ENCODE measurements at places on chromosomes 6 and 20. TPM values are rescaled to one million over a fixed set of nuclear protein-coding genes. Genes with fewer than 3 reads are reported as not detected.

GRCh38 chr6:21666201-21666691 is 72.7 kb downstream of the SOX4 start:
- H3K27me3 ChIP-seq, result no peaks in the 10 kb centered on the region
- H3K27ac ChIP-seq, result peak overlapping the region; percentile 76
- peak overlapping the region; percentile 89 for H3K4me3 ChIP-seq
- DNase-seq, result peak; percentile 33

GRCh38 chr6:11025921-11026635 is 18.0 kb downstream of the ELOVL2 start:
- no peaks in the 10 kb centered on the region for H3K36me3 ChIP-seq
- H3K4me3 ChIP-seq, result no peak overlapping the region
- peaks cover 19% of the 10 kb centered on the region for H3K27me3 ChIP-seq

Gene TRIM15
- not detected for total RNA-seq

- DNase-seq, result no peak
- no peak overlapping the region for H3K4me3 ChIP-seq
- no peak overlapping the region for H3K27ac ChIP-seq
- no peaks in the 10 kb centered on the region for H3K27me3 ChIP-seq
These were observed 110.0 kb upstream of the SSTR4 start for GRCh38 chr20:22924949-22925612.

- H3K4me1 ChIP-seq, result no peaks in the 10 kb centered on the region
- H3K27ac ChIP-seq, result no peak overlapping the region
These were observed 253.4 kb downstream of the EPHA7 start for GRCh38 chr6:93165850-93166430.

GRCh38 chr20:44698351-44698750 is 16.8 kb upstream of the CCN5 start:
- H3K4me1 ChIP-seq, result peaks cover 26% of the 10 kb centered on the region
- H3K27me3 ChIP-seq, result no peaks in the 10 kb centered on the region
- DNase-seq, result no peak
- no peaks in the 10 kb centered on the region for H3K36me3 ChIP-seq
- no peak overlapping the region for H3K27ac ChIP-seq

Gene OR2H1
- not detected for total RNA-seq

DNA sequence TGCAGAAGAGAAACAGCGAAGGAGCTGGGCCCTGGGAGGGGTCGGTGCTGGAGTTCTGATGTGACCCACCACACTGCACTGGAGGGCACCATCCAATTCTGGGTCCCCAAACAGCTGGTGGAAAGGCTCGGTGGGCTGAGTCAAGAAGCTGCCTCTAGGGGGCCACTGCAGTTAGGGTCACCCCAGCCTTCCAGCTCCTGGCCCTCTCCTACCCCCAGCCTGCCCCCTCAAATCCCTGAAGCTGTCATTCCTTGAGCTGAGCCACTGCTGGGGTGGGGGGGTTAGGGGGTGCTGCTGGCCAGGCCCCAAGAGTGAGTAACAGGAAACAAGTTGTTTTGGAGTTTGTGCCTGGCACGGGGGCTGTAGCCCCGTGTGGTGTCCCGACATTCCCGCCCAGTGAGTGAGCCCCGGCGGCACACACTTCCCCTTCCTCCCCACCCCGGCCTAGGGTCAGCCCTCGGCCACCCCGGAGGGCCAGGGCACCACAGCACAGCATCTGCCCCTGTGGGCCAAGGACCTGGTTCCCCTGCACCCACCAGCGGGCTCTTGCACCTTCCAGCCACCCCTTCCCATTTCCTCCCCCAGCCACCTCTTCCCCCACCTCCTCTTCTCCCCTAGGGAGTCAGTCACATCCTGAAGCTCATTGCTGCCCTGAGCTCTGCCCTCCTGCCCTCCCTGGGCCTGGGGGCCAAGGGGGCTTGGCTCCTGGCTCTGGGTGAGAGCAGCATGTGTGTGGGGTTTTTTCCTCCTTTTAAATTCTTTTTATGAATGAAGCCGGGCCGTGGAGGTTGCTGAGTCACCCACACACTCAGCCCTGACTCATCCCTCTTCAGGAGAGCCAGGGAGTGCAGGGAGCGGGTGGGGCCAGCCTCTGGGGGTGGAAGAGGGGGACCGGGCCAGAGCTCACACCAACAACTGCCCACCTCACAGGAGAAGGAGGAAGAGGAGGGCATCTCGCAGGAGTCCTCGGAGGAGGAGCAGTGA is 4.6 kb downstream of the SMIM29 start:
- peaks cover 12% of the 10 kb centered on the region for H3K36me3 ChIP-seq
- peak overlapping the region; percentile 88 for H3K27ac ChIP-seq
- no peak overlapping the region for H3K4me3 ChIP-seq

Gene TAGAP
- total RNA-seq, result not detected

DNA sequence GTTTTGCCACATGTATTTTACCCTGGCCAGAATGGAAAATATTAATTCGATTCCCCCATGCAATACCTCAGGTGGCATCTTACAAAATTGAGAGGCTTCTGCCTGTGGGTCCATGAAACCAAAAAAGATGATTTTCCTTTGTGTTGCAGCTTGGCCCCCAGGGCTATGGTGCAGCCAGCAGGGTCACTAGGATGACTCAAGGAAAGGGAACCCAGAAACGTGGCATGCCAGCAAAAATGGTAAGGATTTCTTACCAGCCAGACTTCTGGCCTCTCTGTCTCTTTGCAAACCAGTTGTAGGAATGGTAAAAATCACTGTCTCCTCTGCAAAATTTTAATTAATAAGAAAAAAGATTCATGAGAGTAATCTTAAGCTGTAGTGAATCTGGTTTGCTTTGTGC is 11.6 kb upstream of the TAAR9 start:
- DNase-seq, result no peak
- H3K36me3 ChIP-seq, result no peaks in the 10 kb centered on the region
- H3K4me3 ChIP-seq, result no peak overlapping the region
- H3K27ac ChIP-seq, result no peak overlapping the region
- H3K27me3 ChIP-seq, result peaks cover 30% of the 10 kb centered on the region

DNA sequence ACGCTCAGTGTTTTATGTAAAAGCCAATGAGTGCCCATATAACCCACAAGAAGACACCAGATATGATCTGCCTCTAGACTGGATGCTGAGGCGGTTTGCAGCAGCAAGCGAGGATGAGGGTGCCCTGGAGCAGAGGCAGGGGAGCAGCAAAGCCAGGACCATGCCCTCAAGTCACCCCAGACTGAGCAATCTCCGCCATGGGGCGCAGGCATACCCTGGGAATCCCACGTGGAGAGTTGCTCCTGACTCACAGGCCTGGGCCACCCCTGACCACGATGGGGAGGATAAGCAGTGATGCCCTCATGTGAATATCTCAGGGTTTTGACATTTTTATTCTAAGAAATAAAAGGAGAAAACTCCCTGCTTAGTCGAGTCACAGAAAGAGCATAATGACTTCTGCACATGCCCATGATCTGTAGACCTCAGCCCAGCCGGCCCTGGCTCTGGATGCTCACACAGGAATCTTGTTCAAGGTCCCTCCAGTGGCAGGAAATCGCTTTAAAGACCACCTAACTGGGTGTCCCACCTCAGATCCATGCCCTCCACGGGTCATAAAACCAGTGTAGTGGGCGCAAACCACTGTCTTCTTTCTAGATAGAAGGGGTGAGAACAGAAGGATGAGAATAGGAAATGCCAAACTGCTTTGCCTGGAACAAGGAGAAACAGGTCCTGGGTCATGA is 138.3 kb upstream of the SNX9 start:
- no peaks in the 10 kb centered on the region for H3K36me3 ChIP-seq
- no peak for DNase-seq
- H3K27me3 ChIP-seq, result peaks cover 2% of the 10 kb centered on the region
- no peak overlapping the region for H3K4me3 ChIP-seq
- no peaks in the 10 kb centered on the region for H3K4me1 ChIP-seq
- no peak overlapping the region for H3K27ac ChIP-seq

DNA sequence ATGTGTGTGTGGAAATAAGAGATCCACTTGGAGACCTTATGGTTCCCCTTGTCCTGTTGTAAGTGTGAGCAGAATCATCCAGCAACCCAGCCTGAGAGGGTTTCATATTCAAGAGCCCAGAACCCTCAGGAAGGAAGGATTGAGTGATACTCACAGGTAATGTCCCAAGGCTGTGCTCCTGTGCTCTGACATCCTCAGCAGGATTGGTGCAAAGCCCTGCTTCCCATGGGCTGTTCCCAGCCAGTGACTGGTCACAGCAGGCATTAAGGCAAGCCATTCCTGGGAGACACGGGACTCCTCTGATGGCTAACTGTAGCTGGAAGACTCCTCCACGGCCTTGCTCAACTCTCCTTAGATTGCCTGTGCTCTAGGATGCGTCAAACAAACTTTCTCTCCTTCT is 33.8 kb upstream of the HLA-G start:
- DNase-seq, result no peak
- H3K4me3 ChIP-seq, result no peak overlapping the region
- H3K27ac ChIP-seq, result no peak overlapping the region
- peaks cover 32% of the 10 kb centered on the region for H3K27me3 ChIP-seq
- no peaks in the 10 kb centered on the region for H3K4me1 ChIP-seq

- H3K27ac ChIP-seq, result no peak overlapping the region
- no peak for DNase-seq
- no peak overlapping the region for H3K4me3 ChIP-seq
- H3K4me1 ChIP-seq, result no peaks in the 10 kb centered on the region
These were observed 11.2 kb downstream of the PPP1R14C start for GRCh38 chr6:150153905-150154492.

GRCh38 chr6:73636048-73636447 is 17.7 kb downstream of the SLC17A5 start:
- no peak overlapping the region for H3K27ac ChIP-seq
- no peak overlapping the region for H3K4me3 ChIP-seq
- DNase-seq, result no peak
- H3K4me1 ChIP-seq, result no peaks in the 10 kb centered on the region

Gene CDSN
- not detected for total RNA-seq

GRCh38 chr20:33273117-33273851 is 9.7 kb upstream of the BPIFB1 start:
- no peak overlapping the region for H3K4me3 ChIP-seq
- H3K4me1 ChIP-seq, result no peaks in the 10 kb centered on the region
- no peak overlapping the region for H3K27ac ChIP-seq
- no peaks in the 10 kb centered on the region for H3K36me3 ChIP-seq

- H3K4me1 ChIP-seq, result peaks cover 16% of the 10 kb centered on the region
- DNase-seq, result no peak
- H3K4me3 ChIP-seq, result no peak overlapping the region
- H3K27me3 ChIP-seq, result no peaks in the 10 kb centered on the region
- H3K36me3 ChIP-seq, result peaks cover 3% of the 10 kb centered on the region
These were observed 13.8 kb downstream of the SYNGAP1 start for GRCh38 chr6:33433544-33434191.

- H3K27ac ChIP-seq, result peak overlapping the region; percentile 99
These were observed 219.3 kb downstream of the ARHGAP18 start for GRCh38 chr6:129490521-129491255.

GRCh38 chr6:11011787-11012234 is 32.3 kb downstream of the ELOVL2 start:
- H3K4me3 ChIP-seq, result no peak overlapping the region
- no peak overlapping the region for H3K27ac ChIP-seq
- peaks cover 8% of the 10 kb centered on the region for H3K4me1 ChIP-seq

GRCh38 chr6:110714143-110714542 is 101.1 kb downstream of the CDK19 start:
- H3K27ac ChIP-seq, result no peak overlapping the region
- no peaks in the 10 kb centered on the region for H3K27me3 ChIP-seq
- H3K36me3 ChIP-seq, result no peaks in the 10 kb centered on the region
- H3K4me1 ChIP-seq, result no peaks in the 10 kb centered on the region
- H3K4me3 ChIP-seq, result no peak overlapping the region
- DNase-seq, result no peak

- no peaks in the 10 kb centered on the region for H3K36me3 ChIP-seq
- H3K4me1 ChIP-seq, result no peaks in the 10 kb centered on the region
- H3K4me3 ChIP-seq, result no peak overlapping the region
- no peaks in the 10 kb centered on the region for H3K27me3 ChIP-seq
- DNase-seq, result no peak
- no peak overlapping the region for H3K27ac ChIP-seq
These were observed 222.5 kb upstream of the SPTLC3 start for GRCh38 chr20:12786276-12786675.

- H3K36me3 ChIP-seq, result no peaks in the 10 kb centered on the region
- no peaks in the 10 kb centered on the region for H3K4me1 ChIP-seq
- no peak overlapping the region for H3K27ac ChIP-seq
- no peaks in the 10 kb centered on the region for H3K27me3 ChIP-seq
- no peak overlapping the region for H3K4me3 ChIP-seq
- DNase-seq, result no peak
These were observed 70.7 kb upstream of the MLIP start for GRCh38 chr6:54040545-54040944.

- no peaks in the 10 kb centered on the region for H3K4me1 ChIP-seq
- H3K36me3 ChIP-seq, result no peaks in the 10 kb centered on the region
- H3K27ac ChIP-seq, result no peak overlapping the region
- H3K4me3 ChIP-seq, result no peak overlapping the region
- H3K27me3 ChIP-seq, result no peaks in the 10 kb centered on the region
These were observed 35.0 kb upstream of the PNRC1 start for GRCh38 chr6:89045576-89045975.

Gene PREX1
- 72.9 TPM for total RNA-seq

Gene MLN
- not detected for total RNA-seq

DNA sequence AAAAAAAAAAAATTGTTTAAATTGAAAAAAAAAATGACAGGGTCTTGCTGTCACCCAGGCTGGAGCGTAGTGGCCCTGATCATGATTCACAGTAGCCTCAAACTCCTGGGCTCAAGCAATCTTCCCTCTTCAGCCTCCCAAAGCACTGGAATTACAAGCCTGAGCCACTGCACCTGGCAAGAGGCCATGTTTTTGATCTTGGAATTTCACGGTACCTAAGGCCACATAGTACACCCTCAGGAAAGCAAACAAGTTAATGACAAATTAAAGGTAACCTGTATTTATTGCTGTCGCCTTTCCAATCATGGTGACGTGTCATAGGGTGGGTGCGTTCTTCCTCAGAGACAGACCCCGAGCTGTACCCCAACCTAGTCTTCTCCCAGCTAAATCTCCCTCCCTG is 79.2 kb downstream of the LINC00237 start:
- H3K4me1 ChIP-seq, result no peaks in the 10 kb centered on the region
- no peaks in the 10 kb centered on the region for H3K27me3 ChIP-seq
- H3K36me3 ChIP-seq, result no peaks in the 10 kb centered on the region
- no peak for DNase-seq
- no peak overlapping the region for H3K4me3 ChIP-seq

- H3K27me3 ChIP-seq, result no peaks in the 10 kb centered on the region
- no peak overlapping the region for H3K27ac ChIP-seq
- H3K4me1 ChIP-seq, result peaks cover 8% of the 10 kb centered on the region
- no peak overlapping the region for H3K4me3 ChIP-seq
These were observed 587.8 kb upstream of the JAG1 start for GRCh38 chr20:11261533-11262000.
